ENCODE measurements at places on chromosomes 4 and X. TPM values are rescaled to one million over a fixed set of nuclear protein-coding genes. Genes with fewer than 3 reads are reported as not detected.

GRCh38 chrX:75746891-75747639, 38.0 kb downstream of the MAGEE2 start:
- no peak for DNase-seq

- peak; percentile 2 for DNase-seq
Measured at GRCh38 chr4:181477591-181477990, 765.6 kb upstream of the TENM3 start.

GRCh38 chr4:102244878-102245535, 100.3 kb downstream of the SLC39A8 start:
- no peak for DNase-seq

GRCh38 chr4:38920186-38920585, 52.6 kb downstream of the FAM114A1 start:
- DNase-seq, result no peak

DNA sequence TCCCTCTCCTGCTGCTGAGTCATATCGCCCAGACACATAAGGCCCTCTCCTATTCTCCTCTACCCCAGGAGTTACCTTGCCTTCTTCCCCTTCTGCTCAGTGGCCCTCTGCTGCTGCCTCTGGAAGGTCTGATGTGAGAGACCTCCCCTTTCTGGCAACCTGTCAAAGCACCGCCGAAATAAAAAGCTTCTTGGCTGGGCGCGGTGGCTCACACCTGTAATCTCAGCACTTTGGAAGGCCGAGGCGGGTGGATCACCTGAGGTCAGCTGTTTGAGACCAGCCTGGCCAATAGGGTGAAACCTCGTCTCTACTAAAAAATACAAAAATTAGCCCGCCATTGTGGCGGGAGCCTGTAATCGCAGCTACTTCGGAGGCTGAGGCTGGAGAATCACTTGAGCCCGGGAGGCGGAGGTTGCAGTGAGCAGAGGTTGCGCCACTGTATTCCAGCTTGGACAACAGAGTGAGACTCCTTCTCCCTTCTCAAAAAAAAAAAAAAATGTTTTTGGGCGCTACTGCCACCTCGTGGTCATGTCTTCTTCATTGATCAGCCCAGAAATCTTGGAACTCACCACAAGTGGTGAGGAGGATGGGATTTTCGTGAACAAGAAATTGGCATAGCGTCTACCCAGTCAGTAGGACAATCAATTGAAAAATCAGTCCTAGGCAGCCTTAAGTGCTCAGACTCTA, 8.6 kb upstream of the ZXDA start:
- DNase-seq, result no peak

DNA sequence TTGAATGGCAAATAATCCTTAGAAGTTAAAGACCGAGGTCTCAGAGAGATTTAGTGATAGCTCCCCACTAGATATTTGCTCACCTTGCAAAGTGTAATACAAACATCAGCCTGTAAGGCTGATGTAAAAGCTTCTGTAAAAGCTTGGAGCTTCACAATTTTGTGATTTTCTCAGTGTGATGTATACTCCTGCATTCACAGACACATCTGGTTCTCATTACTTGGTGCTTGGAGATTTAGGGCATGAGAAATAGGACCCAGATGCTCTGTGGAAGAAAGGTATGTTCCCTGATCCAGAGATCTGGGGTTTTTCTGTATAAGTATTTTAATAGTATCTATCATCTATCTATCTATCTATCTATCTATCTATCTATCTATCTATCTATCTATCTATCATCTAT, 1664.3 kb downstream of the C4orf33 start:
- no peak for DNase-seq

GRCh38 chrX:47214435-47215077, 3.9 kb upstream of the CDK16 start:
- no peak for DNase-seq

- peak; percentile 7 for DNase-seq
Measured at GRCh38 chr4:21819086-21819485, 129.5 kb downstream of the KCNIP4 start.

- DNase-seq, result peak; percentile 26
Measured at GRCh38 chr4:123941306-123941705, 544.7 kb downstream of the SPRY1 start.

GRCh38 chrX:107982356-107982755, at the start of gene TEX13B:
TEX13B (minus strand) TSS chrX:107982370; CDS start chrX:107982127, 243 bp downstream.
- DNase-seq, result no peak

- no peak for DNase-seq
Measured at GRCh38 chr4:128277856-128278255, 9.8 kb downstream of the PGRMC2 start.

GRCh38 chrX:20205927-20206708, 60.6 kb downstream of the RPS6KA3 start:
- DNase-seq, result no peak

GRCh38 chrX:68652326-68653170, 5.1 kb downstream of the STARD8 start:
- no peak for DNase-seq

DNA sequence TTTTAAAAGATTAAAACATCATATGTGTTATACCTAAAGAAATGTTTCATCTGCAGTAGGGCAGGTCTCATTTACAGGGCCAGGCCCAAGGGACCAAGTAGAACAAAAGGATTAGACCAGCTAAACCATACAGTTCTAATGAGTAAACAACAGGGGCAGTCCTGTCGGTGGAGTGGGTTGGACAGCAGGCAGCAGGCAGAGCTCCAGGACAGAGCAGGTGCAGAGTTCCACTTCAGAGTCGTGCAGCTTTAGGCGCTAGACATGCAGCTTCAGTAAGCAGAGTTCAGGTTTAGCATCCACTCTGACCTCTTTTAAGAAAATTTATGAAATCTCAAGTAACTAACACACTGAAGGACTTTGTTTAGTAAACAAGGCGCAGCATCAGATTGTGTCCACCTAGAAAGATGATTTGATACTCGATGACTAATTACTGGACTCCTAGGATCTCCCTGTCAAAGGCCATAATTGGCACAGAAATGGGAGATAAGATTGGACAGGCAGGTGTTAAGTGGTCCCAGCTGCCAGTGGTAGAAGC, 487.7 kb upstream of the INTU start:
- peak; percentile 44 for DNase-seq

GRCh38 chr4:75490155-75490554, 24.0 kb downstream of the RCHY1 start:
- peak; percentile 43 for DNase-seq

DNA sequence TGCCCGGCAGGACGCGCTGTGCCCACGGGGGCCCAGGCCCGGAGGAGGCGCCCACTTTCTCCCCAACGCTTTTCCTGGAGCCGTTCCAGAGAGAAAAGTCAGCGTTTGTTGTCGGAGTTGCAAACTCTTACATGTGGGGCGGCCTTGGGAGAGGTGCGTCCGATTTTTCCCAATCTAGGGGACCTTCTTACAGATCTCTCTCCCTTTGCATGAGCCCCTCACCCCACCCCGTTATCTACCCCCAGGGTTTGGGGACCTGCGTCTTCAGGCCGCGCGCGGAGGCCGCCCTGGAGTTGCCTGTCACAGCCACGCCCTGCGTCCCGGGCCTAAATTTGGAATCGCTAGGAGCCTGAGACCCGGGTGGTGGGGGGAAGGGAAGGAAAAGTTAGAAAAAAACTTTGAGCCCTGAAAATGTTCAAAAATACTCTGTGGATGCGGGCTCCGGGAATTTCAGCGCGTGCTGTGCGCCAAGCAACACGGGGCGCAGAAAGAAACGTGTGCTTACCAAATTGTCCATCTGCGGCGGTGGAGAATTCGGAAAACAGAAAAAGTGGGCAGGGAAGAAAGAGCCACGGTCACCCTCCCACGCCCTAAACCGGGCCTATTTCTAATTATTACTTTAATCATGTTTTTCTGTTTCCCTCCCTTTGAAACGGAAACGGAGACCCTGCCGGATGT, 587 bp downstream of the CD99 start:
- peak; percentile 49 for DNase-seq

DNA sequence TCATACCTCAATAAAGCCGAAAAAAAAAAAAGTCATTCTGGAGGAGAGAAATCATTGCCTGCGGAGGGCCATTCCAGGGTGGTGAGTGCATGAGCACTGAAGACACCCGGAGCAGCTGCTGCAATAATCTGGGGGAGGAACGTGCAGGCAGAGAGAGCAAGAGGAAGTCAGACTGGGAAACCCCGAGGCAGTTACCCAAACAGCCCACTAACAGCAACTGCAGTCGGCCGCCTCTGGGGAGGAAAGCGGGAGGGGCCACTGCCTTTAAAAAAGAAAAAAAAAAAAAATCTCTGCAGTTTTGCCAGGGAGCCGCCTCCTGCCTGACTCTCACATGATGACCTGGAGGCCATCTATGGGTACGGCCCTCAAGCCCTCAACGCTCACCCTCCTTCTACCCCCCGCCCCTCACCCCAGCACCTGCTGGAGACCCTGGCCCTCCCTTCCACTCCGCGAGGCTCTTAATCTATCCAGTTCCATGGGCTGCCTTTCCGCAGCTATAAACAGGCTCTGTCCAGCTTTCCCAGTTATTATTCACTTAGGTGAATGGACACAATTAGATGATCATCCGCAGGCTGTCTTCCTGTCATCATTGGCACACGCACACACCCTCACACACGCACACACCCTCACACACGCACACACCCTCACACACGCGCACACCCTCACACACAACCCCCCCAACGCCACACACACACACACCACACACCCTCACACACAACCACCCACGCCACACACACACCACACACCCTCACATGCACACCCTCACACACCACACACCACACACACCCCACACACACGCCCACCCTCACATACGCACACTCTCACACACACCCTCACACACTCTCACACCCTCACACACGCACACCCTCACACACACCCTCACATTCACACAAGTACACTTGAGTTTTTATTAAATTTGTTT, 3.4 kb upstream of the AVPR2 start:
- DNase-seq, result peak; percentile 93

DNA sequence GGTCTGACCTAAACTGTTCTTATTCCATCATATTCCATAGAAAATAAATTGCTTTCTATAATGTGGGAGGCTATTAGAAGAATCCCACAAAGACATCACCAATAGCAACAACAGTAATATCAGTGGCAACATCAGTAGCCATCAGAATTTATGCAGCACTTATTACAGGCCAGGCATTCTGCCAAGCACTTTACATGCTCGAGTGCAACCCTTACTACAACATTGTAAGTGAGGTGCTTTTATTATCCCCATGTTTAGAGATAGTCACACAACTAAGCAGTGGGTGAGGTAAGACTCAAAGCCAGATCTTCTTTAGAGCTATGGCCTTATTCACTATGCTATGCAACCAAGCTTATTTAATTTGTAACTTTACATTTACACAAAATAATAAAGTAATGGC, 317.1 kb upstream of the BMP3 start:
- no peak for DNase-seq

DNA sequence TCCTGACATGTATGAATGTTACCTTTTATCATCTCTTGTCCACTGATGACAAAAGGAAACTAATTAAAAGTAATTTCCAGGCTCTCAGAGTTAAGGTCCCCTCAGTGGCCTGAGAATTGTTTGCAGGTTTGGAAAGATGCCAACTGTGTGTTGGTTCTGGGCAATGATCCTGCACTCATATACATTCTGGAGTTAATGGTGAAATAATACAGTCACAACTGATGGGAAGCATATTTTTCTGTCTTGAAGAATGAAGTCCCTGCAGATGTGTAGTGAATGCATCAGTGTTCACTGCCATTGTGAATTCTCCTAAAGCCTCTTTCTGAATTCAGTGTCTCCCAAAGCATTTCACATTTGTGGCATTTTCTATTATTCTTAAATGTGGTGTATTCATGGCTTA, 238.1 kb upstream of the PPP1R2C start:
- no peak for DNase-seq

GRCh38 chrX:24860140-24860539, 155.6 kb downstream of the ARX start:
- no peak for DNase-seq

GRCh38 chr4:181959121-181959520, 284.1 kb upstream of the TENM3 start:
- peak; percentile 89 for DNase-seq

DNA sequence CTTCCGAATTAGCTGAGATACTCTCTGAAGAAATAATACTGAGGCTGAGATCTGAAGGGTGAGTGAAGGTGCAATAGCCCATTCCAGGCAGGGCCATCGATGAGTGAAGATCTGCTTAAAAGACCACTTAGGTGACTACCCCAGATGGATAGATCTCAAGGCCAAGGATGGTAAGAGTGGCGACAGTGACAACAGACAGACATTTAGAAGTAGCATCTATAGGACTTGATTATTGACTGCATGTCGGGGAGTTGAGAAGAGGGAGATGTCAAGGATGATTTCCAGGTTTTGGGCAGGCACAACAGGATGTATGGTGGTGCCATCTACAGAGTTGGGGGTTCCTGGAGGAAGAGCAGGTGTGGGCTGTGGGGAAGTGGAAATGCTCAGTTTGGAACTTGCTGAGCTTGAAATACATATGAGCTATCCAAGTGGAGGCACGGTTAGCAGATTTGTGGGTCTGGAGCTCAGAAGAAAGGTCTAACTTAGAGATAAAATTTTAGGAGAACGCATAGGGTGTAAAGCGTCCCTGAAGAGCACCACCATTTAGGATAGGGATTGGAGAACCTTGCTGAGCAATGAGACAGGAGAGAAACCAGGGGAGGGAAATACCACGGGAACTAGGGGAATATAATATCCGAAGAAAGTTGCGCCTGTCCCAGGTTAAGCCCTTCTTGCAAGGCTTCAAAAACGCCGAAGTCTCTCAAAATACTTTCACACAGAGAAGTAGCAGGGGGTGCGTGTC, 688 bp downstream of the UFSP2 start:
- DNase-seq, result no peak

DNA sequence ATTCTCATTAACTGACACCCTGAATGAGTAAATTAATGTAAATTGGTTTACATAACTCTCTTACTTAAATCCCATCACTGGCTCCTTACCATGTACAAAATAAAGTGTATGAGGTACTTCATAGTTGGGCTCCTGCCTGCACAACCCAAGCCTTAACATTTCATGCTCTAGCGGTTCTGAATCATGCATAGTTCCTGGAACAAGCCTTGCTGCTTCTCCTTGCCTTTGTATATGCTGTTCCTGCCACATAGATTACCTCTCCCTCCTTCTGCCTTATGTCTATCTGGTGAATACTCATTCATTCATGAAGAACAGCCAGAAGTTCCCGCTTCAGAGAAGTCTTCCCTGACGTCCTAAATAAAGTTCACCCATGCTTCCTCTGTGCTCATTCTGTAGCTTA, 594.7 kb downstream of the SMARCA1 start:
- no peak for DNase-seq

GRCh38 chr4:2341911-2342652, 76.4 kb downstream of the ZFYVE28 start:
- no peak for DNase-seq

GRCh38 chr4:105603158-105603557, 50.7 kb downstream of the ARHGEF38 start:
- no peak for DNase-seq

DNA sequence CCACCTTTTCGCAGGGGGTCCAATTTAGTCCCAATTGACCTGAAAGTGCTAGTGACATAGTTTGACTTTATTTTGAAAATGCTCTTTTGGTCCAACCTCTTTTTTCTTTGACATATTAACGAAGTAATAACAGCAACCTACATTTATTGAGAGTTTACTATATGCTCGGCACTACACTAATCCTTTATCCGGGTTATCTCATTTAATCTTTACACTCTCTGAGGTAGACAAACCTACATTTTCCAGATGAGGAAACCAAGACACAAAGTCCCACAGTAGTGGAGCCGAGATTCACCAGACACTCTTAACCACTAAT, 307 bp upstream of the ATRX start:
- no peak for DNase-seq

ELMOD2 gene
- 35.5 TPM for total RNA-seq

GDPD2 gene
- not detected for total RNA-seq

SCARB2 gene
- 163 TPM for total RNA-seq

IL15 gene
- 8.0 TPM for total RNA-seq

PTPN13 gene
- total RNA-seq, result not detected

RNF212 gene
- total RNA-seq, result not detected

IQCM gene
- not detected for total RNA-seq

EGFL6 gene
- not detected for total RNA-seq
